ENCODE measurements at places on chromosomes 3 and 15.

GRCh38 chr3:73555076-73555475, 69.7 kb downstream of the PDZRN3 start:
- DNase-seq: no peak

GRCh38 chr3:37029516-37030163, 36.3 kb downstream of the MLH1 start:
- no peak for DNase-seq

- DNase-seq: no peak
Measured at GRCh38 chr15:26433818-26434217, 339.0 kb downstream of the GABRB3 start.

GRCh38 chr3:140941090-140941433, 574 bp upstream of the SLC25A36 start:
- DNase-seq: no peak

- DNase-seq: no peak
Measured at GRCh38 chr15:29822100-29822683, at the start of gene TJP1. TJP1 (minus strand) TSS chr15:29822468; CDS start chr15:29822028, 440 bp downstream.

GRCh38 chr3:138942271-138942670, 4.7 kb downstream of the FOXL2 start:
- DNase-seq: no peak
